Kidney (tissue), 22 donors: ENCODE measurements at places on chromosomes 2 and 18.

- no peak for DNase-seq
- no peaks in the 10 kb centered on the region for H3K4me1 ChIP-seq
- H3K36me3 ChIP-seq, result no peaks in the 10 kb centered on the region
- H3K4me3 ChIP-seq, result no peak overlapping the region
Measured at GRCh38 chr18:57640749-57641148, 19.1 kb upstream of the NARS1 start.

GRCh38 chr2:177646241-177646640 lies 253.7 kb downstream of the AGPS start:
- DNase-seq, result no peak
- H3K27ac ChIP-seq, result no peak overlapping the region
- H3K36me3 ChIP-seq, result no peaks in the 10 kb centered on the region

DNA sequence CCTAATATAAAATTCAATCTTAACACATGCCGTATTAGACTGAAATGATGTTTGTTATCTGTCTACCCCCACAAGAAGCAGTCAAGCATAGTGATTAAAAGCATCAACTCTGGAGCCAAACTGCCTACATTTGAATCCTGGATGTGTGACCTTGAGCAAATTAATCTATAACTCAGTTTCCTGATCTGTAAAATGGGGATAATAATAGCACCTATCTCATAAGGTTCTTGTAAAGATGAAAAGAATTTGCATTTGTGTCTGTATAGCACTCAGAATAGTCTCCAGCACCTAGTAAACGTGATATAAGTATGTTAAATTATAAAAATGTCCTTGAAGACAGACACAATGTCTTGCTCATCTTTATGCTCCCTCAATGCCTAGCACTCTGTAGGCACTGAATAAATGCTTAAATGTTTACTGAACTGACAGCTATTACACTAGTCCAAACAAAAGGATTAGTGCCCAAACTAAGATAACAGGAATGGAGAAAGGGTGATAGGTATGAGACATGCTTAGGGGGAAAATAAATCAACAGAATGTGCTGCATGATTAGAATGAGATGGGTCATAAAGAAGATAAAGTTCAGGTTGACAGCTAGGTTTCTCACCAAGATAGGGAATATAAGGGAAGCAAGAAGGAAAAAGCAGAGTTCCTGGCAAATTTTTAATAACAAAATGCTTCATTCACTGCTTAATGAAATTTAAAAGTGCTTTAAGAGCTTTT lies 180.6 kb downstream of the ATAD2B start:
- H3K4me3 ChIP-seq, result no peak overlapping the region
- no peaks in the 10 kb centered on the region for H3K27me3 ChIP-seq
- H3K36me3 ChIP-seq, result no peaks in the 10 kb centered on the region
- DNase-seq, result no peak
- no peak overlapping the region for H3K27ac ChIP-seq

DNA sequence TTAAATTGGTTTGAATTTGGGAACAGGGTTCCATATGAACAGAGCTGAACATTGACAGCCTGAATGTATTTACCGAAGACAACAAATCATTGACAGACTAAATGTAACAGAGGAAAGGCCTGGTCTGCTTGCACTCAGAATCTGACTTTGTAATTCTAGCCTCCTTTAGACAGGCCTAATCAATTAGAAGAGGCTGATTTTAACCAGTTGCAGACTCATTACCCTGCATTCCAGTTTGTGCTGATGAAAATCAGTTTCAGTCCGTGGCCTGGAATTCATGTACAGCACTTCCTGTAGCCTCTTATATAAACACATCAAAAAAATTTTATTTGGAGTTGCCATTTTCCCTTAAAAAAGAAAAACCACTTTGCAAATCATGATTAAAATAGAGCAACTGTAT lies 93.1 kb upstream of the ZFP36L2 start:
- no peaks in the 10 kb centered on the region for H3K36me3 ChIP-seq
- H3K4me3 ChIP-seq, result no peak overlapping the region
- H3K27me3 ChIP-seq, result no peaks in the 10 kb centered on the region
- H3K27ac ChIP-seq, result no peak overlapping the region

DNA sequence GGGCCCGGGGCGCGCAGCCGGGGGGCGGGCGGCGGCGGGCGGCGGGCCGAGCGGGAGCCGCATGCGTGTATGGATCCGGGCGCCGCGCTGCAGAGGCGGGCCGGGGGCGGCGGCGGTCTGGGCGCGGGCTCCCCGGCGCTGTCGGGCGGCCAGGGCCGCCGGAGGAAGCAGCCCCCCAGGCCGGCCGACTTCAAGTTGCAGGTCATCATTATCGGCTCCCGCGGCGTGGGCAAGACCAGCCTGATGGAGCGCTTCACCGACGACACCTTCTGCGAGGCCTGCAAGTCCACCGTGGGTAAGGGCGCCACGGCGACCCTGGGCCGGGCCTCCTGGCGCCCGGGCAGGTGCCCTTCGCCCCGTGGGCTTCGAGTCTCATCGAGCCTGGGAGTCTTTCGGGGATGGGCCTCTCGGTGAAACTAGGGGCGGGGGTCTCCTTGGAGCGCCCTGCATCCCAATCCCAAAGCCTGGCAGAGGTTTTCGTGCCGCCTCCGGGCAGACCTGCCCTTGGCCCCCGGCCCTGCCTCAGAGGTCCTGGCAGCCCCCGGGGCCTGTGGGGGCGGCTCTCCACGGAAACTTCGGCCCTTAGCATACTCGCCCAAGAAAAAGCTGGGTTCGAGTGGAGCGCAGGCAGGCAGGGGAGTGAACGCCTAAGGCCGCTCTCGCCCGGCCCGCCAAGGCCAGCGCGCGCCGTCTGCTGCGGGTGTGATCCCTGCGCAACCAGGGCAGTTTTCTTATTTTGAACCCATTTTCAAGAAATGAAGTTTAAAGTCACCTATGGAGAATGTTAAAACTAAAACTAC lies 622 bp downstream of the RAB12 start:
- peak; percentile 40 for DNase-seq
- H3K27me3 ChIP-seq, result no peaks in the 10 kb centered on the region
- peak overlapping the region; percentile 77 for H3K4me3 ChIP-seq
- peaks cover 4% of the 10 kb centered on the region for H3K4me1 ChIP-seq
- no peaks in the 10 kb centered on the region for H3K36me3 ChIP-seq
- peak overlapping the region; percentile 38 for H3K27ac ChIP-seq

GRCh38 chr18:11105463-11105862 lies 43.9 kb downstream of the PIEZO2 start:
- no peaks in the 10 kb centered on the region for H3K27me3 ChIP-seq
- no peaks in the 10 kb centered on the region for H3K36me3 ChIP-seq
- no peak for DNase-seq
- H3K4me1 ChIP-seq, result no peaks in the 10 kb centered on the region

DNA sequence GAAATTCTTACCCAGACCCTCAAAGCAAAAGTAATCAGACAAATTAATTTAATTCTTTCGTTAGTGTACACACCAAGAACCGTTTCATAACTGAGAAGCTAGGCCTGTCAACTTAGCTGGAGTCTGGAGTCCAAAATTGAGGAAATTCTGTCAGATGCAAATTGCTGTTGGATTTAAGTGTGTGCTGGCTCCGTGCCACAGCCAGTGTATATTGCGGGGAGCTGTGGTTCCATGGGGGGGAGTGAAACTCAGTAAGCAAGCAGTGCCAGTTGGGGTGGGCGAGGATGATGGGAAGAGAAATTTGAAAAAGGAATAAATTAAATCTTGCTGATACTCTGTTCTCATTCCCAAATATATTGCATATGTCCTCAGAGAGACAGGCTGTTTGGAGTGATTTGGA lies 4.0 kb downstream of the ARPC2 start:
- H3K27me3 ChIP-seq, result no peaks in the 10 kb centered on the region
- no peak overlapping the region for H3K27ac ChIP-seq
- H3K4me1 ChIP-seq, result peaks cover 9% of the 10 kb centered on the region
- no peak overlapping the region for H3K4me3 ChIP-seq
- no peaks in the 10 kb centered on the region for H3K36me3 ChIP-seq

DNA sequence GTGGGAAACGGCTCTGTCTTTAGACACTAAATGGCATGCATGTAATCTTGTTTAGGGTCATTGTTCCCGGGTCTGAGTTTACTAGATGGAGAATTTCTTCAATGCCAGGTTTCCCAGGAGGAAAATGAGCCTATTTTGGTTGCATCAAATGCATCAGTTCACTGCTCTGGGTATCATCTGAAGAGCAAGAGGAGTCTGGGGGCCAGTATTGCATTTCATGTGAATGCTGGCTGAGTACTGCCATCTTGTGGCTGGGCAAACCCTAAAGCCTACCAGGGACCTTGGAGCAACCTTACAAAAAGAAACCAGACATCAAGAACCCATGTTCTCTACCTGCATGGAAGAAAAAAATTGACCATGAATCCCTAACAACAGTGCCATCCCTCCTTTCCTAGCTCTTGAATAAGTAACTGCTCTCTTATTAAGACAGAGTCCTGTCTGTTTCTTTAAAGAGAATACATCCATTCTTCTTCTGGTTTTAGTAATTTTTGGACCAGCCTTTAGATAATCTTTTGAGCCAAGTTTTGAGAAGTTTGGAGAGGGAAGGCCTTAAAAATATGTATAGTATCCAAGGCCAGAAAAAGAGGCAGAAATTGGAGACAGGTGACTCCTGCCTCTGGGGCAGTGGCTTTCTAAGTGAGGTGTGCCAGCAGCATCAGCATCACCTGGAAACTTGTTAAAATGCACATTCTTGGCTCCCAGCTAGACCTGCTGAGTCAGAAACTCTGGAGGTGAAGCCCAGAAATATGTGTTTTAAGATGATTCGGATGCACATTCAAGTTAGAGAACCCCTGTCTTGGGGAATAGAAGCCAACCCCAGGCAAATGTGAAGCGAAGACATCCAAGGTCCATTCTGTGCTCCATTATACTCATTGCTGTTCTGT lies 261.0 kb upstream of the CXCR4 start:
- H3K27me3 ChIP-seq, result no peaks in the 10 kb centered on the region
- H3K27ac ChIP-seq, result no peak overlapping the region
- DNase-seq, result peak; percentile 73
- H3K4me1 ChIP-seq, result no peaks in the 10 kb centered on the region

DNA sequence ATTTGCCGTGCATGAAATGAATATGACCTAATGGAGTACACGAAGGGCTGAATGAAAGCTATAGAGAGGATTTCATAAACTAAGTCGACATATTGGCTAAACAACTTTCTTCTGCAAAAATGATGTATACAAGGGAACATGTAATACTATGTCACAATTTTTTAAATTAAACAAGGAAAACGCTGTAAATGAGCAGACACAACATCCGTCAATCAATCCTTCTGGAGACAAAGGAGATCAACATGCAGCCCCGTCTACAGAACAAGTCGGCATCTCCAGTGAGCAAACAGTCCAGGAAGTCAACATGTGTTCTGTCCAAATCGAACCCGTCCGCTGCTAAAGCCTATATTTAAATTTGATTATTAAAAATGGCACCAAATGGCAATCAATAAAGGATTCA lies 180.8 kb downstream of the TCF4 start:
- no peaks in the 10 kb centered on the region for H3K27me3 ChIP-seq
- H3K4me1 ChIP-seq, result no peaks in the 10 kb centered on the region
- no peaks in the 10 kb centered on the region for H3K36me3 ChIP-seq

GRCh38 chr2:103898561-103898960 lies 955.4 kb upstream of the POU3F3 start:
- H3K4me1 ChIP-seq, result no peaks in the 10 kb centered on the region
- H3K36me3 ChIP-seq, result no peaks in the 10 kb centered on the region
- H3K27me3 ChIP-seq, result no peaks in the 10 kb centered on the region
- no peak overlapping the region for H3K4me3 ChIP-seq
- no peak for DNase-seq

DNA sequence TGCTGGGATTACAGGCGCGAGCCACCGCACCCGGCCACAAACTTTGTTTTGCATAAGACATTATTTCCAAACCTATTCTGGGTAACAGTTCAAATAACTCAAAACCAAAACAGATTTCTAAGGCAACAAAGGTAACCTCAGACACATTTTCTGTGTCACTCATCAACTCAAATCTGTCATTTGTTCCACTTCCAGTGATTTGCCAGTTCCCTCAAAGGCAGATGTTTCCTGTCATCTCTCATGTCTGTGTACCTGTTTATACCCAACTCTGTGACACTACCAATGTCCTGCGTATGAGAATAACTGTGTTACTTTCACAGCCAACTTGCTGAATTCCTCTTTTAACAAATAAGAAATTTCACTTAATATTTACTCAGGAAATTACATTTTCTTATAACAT lies 54.4 kb downstream of the SCN3A start:
- H3K27ac ChIP-seq, result no peak overlapping the region
- H3K36me3 ChIP-seq, result no peaks in the 10 kb centered on the region
- H3K27me3 ChIP-seq, result no peaks in the 10 kb centered on the region

GRCh38 chr2:199973703-199974102 lies 18.3 kb downstream of the MAIP1 start:
- no peaks in the 10 kb centered on the region for H3K36me3 ChIP-seq
- DNase-seq, result no peak
- H3K4me1 ChIP-seq, result no peaks in the 10 kb centered on the region
- no peak overlapping the region for H3K27ac ChIP-seq
- H3K27me3 ChIP-seq, result no peaks in the 10 kb centered on the region

DNA sequence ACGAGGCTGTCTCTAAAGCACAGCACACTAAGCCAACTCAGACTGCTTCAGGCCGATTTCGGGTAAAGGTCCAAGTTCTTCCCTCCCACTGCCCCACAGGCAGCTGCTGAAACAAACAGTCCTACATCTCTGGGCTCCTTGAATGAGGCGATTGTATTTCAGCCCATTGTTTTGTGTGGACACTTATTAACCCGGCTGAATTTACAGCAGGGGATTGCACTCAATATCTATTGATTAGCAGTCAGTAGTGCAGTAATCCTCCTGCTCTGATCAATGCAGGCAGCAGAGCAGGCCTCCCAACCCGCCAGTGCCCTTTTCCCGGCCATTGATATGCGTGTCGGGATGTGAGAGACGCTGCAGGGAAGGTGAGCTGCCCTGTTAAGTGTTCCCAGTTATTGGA lies 330.1 kb downstream of the CMPK2 start:
- no peak overlapping the region for H3K4me3 ChIP-seq
- no peaks in the 10 kb centered on the region for H3K36me3 ChIP-seq
- no peaks in the 10 kb centered on the region for H3K4me1 ChIP-seq

DNA sequence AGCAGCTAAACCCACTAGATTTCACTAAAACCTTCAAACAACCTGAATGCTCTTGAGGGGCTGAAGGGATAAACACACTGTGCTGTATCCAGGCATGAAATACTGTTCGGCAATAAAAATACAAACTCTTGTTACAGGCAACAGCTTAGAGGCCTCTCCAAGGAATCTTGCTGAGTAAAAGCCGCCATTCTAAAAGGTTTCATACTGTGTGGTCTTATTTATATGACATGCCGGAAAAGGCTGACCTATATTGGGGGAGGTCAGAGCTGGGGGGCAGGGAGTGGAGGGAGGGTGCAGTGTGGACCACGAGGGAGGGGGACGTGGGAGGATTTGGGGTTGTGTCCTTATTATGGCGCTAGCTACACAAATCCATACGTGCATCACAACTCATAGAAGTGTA lies 136.2 kb downstream of the MBP start:
- no peaks in the 10 kb centered on the region for H3K27me3 ChIP-seq
- H3K27ac ChIP-seq, result no peak overlapping the region
- H3K4me3 ChIP-seq, result no peak overlapping the region
- DNase-seq, result peak; percentile 65
- H3K4me1 ChIP-seq, result no peaks in the 10 kb centered on the region

- no peaks in the 10 kb centered on the region for H3K27me3 ChIP-seq
- H3K27ac ChIP-seq, result no peak overlapping the region
- no peaks in the 10 kb centered on the region for H3K4me1 ChIP-seq
- no peak for DNase-seq
- H3K36me3 ChIP-seq, result peaks cover 12% of the 10 kb centered on the region
Measured at GRCh38 chr2:100292022-100292580, 30.2 kb downstream of the LONRF2 start.
